Keratinocyte (primary cell): ENCODE measurements at places on chromosomes 12 and 14.

DNA sequence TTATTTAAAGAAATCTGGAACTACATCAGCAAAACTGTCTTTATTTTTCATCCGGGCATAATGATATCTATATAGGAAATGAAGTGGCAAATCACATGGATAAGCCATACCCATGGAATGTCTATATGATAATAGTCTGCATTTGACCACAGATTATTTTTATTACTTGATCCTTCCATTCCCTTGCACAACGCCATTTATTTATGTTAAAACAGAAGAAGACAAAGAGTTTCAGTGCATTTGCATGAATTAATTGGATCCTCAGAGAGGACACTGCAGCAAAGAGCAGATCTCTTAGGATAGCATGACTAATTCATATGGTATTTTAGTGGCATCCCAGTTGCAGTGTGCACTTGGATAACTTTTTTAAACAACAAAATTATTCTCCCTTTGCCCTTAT, 345.0 kb downstream of the CCDC91 start:
- DNase-seq = no peak

DNA sequence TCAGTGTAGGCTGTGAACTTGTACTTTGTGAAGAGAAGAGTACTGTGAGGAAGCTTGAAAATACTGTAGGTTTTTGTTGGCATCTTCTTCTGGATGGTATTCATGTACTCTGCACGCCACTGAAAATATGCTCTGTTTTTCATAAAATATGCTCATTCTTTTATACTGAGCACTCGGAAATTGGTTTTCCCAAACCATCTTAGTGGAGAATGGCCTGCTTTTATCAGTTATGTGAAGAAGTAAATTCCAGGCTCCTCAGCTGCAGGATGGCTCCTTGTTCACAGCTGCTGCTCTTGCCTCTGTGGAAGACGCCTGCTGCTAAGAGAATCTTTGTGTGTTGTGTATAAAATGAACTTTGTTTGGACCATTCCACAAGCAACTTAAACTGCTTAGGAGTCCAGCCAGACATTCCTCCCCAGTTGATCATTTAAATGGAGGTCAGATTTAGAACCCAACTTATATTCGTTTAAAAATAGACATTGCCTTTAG, 443.5 kb upstream of the RGS6 start:
- no peak for DNase-seq

DNA sequence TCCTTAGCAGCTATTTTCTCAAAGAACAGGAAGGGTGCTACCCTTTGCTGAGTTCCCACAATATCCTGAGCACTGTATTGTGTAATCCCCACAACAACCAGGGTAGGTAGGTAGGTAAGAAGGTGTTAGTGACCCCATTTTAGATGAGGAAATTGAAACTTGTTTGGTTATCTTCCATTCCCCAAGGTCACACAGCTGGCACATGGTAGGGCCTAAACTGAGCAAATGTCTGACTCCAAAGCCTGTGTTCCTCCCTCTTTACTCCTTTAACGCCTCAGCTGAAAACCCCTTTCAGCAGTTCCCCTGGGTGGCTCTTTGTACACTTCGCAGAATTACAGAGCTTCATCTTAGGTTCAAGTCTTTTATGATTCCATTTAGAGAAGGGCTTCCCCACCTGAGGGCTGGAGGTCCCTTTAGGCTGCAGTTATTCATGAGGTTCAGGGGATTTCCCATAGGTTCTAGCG, 26.5 kb upstream of the RIC8B start:
- no peak for DNase-seq

- no peak for DNase-seq
These were observed 21.3 kb upstream of the CABP1 start for GRCh38 chr12:120618954-120619615.

DNA sequence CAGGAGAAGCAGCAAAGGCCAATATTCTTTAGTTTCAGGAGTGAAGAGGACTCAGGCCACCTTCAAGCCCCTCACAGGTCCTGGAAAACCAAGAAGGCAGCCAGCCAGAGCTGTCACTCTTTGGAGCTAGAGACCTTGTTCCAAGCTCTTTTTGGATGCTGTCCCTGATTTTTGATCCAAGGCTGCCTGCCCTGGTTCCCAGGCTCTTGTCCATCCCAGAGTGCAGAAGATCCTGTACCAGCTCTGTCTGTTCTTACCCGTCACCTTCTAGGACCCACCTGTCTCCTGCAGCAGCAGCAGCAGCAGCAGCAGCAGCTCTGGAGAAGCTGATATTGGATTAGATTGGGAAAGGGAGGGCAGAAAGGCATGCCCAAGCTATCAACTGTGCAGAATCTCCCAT, 157.1 kb upstream of the NEDD1 start:
- no peak for DNase-seq

GRCh38 chr14:54309615-54310014, 87.2 kb upstream of the CDKN3 start:
- no peak for DNase-seq

- DNase-seq = no peak
These were observed 5.3 kb downstream of the TXNDC16 start for GRCh38 chr14:52547027-52547426.

GRCh38 chr12:26828280-26829073, 4.5 kb downstream of the ITPR2 start:
- DNase-seq = no peak

DNA sequence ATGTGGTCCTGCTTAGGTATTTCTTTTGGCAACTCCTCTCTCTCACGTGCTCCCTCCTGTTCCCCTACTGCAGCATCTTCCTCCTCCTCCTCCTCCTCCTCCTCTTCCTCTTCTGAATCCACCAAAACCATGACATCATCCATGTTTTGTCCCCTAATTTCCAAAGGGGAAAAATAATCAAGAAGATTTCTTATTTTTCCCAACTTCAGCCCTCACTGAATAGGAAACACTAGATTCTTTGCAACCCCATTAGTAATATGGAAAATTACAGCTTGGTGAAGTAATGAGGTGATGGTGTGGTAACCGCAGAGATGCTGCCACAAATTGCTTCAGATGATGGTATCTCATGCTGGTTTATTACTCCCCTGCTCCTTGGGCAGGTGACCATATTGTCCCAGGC, 7.5 kb upstream of the WSB2 start:
- DNase-seq = no peak

DNA sequence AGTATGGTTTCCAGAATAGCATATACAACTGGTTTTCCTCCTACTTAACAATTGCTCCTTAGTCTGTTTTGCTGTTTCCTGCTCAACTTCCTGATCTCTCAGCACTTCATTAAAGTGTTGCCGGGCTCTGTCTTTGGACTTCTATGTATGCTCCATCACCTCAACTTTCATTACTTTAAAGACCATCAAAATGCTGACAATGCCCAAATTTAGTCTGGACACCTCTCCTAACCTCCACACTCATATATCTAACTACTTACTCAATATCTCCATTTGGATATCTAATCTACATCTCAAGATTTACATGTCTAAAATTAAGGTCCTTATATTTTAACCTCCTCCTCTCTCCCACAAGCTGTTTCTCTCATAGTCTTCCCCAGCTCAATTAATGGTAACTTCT, 54.4 kb upstream of the LGR5 start:
- DNase-seq = no peak

DNA sequence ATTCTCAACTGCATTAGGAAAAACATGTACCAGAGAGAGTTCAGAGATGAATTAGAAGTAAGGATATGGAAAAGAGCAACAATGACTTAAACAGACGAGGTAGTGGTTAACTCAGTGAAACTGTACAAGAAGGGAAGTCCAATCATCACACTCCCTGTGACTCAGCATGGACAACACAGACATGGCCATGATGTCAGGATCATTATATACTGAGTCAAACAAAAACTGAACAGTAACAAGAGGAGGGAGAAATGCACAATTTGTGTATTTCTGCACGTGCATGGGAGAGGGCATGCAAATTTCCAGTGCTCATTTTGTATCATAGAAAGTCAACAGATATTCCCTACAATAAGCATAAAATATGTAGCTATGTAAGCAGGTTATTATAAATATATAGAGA, 1037.8 kb downstream of the BCL11B start:
- peak; percentile 5 for DNase-seq

DNA sequence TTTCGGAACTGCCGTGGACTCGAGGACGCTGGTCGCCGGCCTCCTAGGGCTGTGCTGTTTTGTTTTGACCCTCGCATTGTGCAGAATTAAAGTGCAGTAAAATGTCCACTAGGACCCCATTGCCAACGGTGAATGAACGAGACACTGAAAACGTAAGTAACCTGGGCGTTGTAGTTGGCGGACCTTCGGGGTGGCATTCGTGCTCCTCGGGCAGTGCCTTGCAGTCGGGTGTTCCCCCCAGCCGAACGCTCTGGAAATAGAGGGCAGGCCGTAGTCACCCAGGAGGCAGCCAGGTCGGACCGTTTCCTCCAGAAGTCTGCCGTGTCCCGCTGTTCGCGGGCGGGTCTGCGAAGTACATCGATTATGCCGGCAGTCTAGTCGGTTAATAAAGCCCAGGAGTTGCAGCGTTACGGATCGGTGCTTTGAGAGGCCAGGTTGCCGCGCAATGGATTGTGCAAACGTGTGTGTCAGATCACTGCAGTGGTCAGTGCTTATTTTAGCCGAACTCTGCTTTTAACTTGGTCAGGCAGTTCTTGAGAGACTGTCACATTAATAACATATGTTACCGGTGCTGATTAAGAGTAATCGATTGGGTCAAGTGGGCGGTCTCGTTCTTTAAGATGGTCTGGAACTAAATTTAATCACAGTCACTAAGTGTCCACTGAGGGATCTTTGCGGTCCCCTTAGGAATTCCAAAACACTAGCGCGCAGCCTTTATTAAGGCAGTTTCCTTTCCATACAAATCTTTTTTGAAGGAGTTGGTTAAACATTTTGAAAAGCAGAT, 906 bp downstream of the MARK3 start:
- no peak for DNase-seq

DNA sequence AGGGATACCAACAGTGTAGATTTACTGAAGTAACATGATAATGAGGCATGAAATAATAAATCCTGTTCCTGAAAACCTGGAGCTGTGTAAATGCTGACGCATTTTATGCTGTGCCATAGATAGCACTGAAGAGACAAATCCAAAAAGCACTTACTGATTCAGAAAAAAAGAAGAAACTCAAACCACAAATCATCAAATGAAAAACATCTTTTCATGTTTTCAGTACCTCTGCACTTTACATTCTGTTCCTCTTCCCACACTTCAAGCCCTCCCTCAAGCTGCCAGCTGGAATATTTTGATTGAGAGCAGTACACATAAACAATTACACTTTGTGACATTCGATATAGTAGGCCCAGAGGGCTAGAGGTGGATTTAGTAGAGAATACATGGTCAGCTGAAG, 362.3 kb downstream of the NAV3 start:
- DNase-seq = no peak

- DNase-seq = no peak
These were observed 74.7 kb downstream of the TMTC1 start for GRCh38 chr12:29709054-29709453.

GRCh38 chr12:115088995-115089841, 405.2 kb upstream of the TBX3 start:
- DNase-seq = no peak

DNA sequence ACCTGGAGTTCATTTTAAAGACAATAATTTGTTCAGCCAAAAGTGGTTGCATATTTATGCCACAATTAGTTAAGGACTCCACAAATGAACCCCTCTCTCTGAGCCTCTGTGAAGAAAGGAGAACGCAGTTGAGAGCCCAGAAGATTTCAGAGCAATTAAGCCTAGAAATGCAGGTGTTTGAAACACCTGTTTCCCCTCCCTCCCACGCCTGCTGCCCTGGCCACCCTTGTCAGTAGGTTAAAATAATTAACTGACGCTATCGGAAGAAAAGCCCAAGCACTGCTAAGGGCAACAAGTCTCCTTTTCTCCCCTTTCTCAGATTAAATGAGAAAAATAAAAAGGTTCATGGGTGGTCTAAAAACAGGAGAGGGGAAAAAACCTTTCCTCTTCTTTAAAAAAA, 99.2 kb downstream of the PPM1A start:
- DNase-seq = no peak

DNA sequence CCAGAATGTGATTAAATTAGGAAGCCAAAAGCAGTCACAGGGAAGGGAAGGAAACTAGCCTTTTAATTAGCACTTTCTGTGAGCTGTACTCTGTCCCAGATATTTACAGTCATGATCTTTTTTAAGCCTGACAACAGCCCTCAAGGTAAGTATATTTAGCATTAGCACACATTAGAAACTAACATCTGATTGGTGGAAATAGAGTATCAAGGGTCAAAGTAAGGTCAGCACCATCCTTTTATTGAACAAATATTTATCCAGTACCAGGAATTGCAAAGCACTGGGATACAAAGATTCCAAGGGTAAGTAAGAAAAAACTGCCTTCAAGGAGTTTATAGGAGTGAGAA, 28.2 kb downstream of the RPGRIP1 start:
- DNase-seq = no peak

GRCh38 chr14:92531106-92531873, 17.7 kb downstream of the RIN3 start:
- DNase-seq = no peak

DNA sequence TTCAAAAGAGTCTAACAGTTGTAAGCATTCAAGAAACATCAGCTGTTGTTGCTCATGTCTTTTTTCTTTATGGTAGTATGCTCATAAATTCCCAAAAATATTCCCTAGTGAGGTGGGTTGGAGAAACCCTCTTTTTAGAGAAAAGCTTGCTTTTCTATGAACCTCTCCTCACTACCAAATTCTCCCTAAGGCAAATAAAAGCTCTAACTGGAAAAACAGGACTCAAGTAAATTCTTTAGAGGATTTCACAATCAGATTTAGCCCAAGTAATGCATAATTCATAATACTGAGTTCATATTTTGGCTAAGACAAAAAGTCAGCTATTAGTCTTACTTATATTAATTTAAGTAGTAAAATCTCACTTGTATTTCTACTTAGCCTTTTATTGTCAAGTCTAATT, 59.1 kb downstream of the DIO2 start:
- no peak for DNase-seq

DNA sequence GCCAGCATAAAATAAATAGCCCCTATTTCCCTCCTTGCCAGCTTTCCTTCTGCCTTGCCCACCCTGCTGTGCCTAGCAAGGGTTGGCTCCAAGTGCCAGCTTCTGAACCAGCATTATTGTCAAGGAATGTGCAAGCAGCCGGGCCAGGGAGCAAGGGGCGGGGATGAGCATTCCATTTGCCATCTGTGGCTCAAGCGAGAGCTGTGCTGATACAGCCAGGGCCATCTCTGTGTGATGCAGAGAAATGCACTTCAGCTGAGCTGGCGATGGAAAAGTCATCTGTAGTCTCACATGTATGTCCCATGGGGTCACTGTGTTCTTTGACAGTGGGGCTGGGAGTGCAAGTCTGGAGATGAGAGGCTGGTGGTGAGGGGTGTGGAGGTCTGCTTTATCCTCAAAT, 137.3 kb downstream of the SUDS3 start:
- no peak for DNase-seq

DNA sequence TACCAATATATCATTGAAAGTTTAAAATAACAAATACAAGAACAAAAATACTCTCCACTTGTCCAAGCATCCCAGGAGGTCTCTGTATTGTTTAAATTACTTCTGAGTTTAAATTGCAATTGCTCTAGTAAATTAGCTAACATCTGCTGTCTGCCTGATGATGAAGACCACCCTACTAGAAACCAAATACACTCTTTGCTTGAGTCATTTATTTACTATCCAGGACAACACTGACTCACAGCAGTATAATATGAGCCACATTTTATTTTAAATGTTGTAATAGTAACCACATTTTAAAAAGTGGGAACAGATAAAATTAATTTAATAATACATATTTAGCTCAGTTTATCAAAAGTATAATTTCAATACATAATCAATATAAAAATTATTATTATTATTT, 62.9 kb upstream of the EEA1 start:
- no peak for DNase-seq
